Hepatocyte (in vitro differentiated cells): ENCODE measurements at places on chromosomes 2 and 18.

GRCh38 chr2:41768310-41768709 is 279.5 kb upstream of the PKDCC start:
- no peak for DNase-seq

DNA sequence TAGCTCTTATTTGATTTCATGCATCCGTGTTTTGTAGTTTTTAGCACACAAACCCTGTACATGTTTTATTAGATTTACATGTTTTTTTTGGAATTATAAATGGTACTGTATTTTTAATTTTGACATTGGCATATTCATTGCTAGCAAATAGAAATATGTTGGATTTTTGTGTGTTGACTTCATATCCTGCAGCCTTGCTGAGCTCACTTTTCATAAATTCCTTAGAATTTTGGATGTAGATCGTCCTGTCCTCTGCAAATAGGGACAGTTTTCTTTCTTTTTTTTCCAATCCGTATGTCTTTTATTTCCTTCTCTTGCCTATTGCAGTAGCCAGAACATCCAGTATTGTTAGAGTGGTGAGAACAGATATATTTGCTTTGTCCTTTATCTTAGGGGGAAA is 46.7 kb upstream of the GPR17 start:
- DNase-seq = no peak

- no peak for DNase-seq
These were observed 50.5 kb downstream of the HNRNPLL start for GRCh38 chr2:38552259-38552658.

DNA sequence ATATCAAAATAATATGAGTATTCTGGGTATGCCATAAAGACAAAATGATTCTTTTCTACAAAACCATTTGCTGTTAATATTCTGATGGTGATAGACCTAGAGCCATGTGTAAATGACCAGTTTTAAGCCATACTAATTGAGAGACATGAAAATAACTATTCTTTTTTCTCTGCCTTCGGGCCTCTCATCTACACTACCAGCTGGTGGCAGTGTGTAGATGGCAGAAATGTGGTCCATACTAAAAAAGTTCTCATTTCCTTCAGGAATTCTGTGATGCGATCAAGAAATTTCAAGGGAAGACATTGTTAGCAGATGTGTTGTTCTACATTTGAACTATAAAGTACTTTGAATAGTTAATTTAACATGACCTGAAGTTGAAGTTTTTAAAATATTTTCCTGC is 485.2 kb downstream of the TRIB2 start:
- DNase-seq = no peak

DNA sequence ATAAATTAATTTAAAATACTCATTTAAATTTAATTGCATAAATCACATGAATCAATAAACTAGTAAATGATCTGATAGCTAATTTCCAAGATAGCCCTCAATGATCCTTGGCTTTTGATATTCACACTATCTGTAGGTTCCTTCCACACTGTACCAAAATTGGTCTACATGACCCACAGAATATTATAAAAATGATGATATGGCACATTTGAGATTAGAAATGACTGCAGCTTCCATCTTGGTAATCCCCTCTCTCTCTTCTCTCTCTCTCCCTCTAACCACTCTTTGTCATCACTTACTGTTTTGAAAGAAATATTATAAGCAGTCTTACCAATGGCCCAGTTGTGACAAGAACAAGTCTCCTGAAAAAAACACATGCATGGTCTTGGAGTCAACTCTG is 394.8 kb downstream of the LRRTM4 start:
- no peak for DNase-seq

DNA sequence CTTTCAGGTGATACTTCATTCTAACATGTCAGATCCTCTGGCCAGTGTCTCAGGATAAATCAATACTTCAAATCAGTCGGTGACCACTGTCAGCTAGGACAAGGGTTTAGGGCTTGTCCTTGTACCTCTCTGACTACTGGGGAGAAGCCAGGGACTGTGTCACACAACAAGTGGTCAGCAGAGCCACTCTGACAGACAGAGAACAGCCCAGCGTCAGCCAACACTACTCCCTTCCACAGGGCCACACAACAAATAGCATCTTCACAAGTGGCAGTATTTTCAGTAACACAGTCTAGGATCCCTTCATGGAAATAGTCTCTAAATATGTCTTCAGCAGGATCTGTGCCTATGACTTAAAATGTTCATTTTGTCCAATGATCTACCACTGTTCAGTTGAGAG is 14.2 kb downstream of the FLACC1 start:
- no peak for DNase-seq

GRCh38 chr2:108182489-108182888 is 57.3 kb upstream of the SULT1C3 start:
- DNase-seq = no peak

GRCh38 chr18:61748004-61748403 is 144.8 kb downstream of the RNF152 start:
- DNase-seq = no peak

- DNase-seq = no peak
These were observed 9.7 kb downstream of the PDCD1 start for GRCh38 chr2:241848761-241849615.

- DNase-seq = no peak
These were observed 120.9 kb downstream of the CNTNAP5 start for GRCh38 chr2:124145982-124146381.

DNA sequence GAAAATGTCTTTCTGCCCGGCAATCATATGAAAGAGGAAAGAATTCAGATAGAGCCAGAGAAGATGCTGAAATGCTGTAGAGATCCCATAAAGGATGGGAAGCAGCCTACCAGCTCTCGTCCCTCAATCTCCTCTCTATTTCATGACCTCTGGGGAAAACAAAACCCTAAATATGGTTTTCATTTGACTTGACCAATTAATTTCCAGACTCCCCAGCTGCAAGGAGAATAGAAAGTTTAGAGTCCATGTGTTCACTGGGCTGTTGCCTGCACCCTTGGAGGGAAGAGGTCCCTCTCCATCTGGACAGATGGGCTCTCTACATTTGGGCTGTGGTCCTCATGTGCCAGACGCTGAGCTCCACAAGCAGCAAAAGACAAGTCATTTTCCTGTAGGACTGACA is 40.6 kb downstream of the CAPN13 start:
- DNase-seq = no peak

- no peak for DNase-seq
These were observed 12.2 kb upstream of the CAB39 start for GRCh38 chr2:230700447-230700846.

- peak; percentile 51 for DNase-seq
These were observed 10.4 kb upstream of the EVA1A start for GRCh38 chr2:75570948-75571729.

- DNase-seq = no peak
These were observed 53.3 kb upstream of the GULP1 start for GRCh38 chr2:188238386-188238785.

DNA sequence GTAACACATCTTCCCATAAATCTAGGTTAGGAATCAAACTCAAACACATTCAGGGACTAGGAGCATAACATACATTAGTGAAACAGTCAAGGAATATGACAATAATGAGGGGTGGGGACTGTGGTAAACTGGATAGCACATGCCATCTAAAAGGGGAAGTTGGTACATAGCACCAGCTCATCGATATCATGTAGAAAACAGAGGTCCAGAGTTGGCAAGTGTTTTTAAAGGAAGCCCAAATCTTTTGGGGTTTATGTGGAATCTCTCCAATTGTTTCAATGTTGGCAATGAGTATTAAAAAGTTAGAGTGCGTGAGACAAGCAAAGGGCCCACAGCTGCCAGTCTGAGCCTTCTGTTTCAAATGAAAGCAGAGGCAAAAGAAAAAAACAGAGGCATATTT is 24.4 kb downstream of the KLF7 start:
- no peak for DNase-seq

- DNase-seq = no peak
These were observed 36.3 kb downstream of the HDHD2 start for GRCh38 chr18:47113796-47114540.

GRCh38 chr2:178553047-178553446 is 72.8 kb downstream of the PLEKHA3 start:
- no peak for DNase-seq

GRCh38 chr18:23412351-23412964 is 40.6 kb upstream of the RIOK3 start:
- no peak for DNase-seq

- peak; percentile 51 for DNase-seq
These were observed 209.0 kb downstream of the PRKCE start for GRCh38 chr2:45860136-45861121.

DNA sequence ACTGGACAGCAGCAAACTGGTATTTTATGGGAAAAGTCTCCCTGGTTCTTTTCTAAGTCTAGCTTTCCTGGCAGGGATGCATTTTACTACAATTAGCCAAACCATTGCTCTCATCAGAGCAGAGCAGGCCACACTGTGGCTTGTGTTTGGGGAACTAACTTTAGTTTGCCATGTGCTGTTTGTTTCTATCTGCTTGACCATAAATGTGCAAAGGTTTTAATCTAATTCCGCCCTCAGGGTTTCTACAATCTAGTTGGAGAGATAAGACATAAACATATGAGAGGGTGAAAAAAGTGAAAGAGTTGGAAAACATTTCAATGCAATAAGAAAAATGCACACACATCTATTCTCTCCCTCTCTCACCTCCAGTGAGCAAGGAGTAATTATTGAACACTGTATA is 86.9 kb upstream of the MAPK4 start:
- DNase-seq = no peak

DNA sequence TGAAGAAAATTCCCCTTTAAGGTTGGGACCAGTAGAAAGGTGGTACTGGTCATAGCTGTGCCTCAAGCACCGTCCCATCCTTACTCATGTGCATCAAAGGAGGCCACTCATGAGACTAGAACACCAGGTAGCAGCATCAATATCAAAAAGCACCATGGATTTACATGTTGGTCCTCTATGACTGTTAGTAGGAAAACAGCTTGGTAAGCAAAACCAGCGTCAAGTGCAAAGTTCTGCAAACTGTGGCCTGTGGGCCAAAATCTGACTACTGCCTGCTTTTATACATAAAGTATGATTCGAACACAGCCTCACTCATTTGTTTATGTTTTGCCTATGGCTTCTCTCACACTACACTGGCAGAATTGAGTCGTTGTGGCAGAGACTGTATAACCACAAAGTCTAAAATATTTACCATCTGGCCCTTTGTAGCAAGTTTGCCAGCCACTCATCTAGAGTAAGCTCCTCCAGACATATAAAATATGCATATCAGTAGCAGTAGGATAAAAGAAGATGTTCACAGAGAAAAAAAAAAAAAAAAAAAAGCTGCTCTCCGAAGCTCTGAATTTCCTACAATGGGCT is 119.7 kb upstream of the CTNNA2 start:
- DNase-seq = no peak

- DNase-seq = no peak
These were observed 29.4 kb upstream of the RTTN start for GRCh38 chr18:70234667-70235459.

DNA sequence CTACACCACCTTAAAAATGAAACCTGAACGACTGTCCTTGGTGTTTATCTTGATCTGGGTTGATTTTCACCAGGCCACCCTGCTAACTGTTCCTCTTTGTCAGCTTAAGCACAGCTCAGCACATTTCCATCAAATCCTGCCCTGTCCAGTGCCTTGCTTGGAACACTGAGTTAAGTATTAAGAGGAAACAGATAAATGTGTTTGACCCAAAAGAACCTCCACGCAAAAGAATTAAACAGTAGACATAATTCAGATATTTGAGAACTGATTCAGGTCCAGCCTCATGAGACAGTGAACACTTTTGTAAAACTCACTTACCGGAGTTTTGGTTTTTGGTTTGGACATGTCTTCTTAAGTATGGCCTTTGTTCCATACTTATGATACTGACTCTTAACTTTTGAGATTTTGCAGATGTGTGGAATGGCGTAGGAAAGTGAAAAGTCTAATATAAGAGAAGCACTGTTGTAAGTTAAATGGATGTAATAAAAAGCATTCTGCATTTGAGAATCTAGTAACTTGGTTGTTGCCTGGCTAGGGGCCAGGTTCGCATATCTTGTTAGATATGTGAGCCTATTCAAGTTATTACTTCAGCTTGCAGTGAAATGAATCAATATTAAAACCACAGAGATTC is 88.9 kb upstream of the SERPINE2 start:
- no peak for DNase-seq

DNA sequence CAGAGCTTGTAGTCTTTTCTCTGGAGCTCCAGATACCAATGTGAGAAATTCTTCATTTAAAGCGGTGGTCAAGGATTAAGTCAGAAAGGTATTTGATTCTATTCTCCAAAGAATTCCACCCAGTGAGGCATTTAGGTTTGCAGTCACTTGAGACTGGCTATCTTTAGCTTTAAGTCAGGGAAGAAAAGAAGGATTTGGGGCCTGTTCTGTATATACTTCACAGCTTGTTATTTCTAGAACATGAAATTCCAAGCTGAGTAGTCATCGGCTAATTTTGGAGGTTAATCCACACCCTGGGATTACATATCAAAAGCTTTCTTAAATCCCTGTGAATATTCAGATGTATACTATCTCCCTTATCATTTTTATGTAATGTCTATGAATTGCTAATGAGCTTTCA is 39.4 kb downstream of the MYOM1 start:
- no peak for DNase-seq

- peak; percentile 94 for DNase-seq
These were observed at the start of gene UBXN2A for GRCh38 chr2:23939987-23940717. Gene UBXN2A (plus strand): TSS chr2:23940463. CDS start chr2:23958315, 17,852 bp downstream.

DNA sequence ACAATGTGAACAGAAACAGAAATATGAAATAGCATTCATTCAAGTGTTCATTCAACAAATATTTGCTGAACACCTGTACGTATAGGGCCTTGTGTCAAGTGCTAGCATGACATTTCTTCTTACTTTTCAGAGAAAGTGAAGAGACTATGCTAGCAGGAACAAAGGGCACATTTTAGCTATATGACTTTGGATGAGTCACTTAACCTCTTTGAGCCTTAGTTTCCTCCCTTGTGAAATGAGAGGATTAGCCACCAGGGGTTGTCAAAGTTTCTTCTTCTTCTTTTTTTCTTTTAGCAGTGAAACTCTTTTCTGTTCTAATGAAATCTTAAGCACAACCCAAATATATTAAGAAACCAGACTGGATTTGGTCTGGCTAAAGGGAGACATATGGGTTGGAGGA is 53.1 kb downstream of the FIGN start:
- DNase-seq = peak; percentile 11

- DNase-seq = no peak
These were observed 118.7 kb upstream of the NRP2 start for GRCh38 chr2:205563646-205564045.

DNA sequence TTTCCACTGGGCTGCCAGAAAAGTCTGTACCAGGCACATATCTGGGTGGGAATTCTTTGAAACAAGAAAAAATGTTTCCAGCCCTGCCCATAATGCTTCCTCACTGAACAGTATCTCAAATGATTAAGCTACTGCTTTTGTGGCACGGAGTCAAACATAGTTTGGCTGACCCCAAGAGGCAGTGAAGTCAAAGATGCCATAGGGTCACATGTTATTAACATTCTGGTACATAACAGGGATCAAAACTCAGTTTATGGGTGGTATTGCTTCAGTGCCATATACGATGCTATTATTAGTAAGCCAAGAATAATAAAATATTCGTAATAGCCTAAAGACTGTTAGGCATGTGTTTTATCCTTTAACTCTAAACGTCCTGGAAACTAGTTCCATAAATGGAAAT is 112.4 kb downstream of the FEZ2 start:
- no peak for DNase-seq

GRCh38 chr2:44053052-44053451 is 57.3 kb upstream of the LRPPRC start:
- DNase-seq = no peak
